ENCODE measurements at places on chromosomes 12 and 14.

GRCh38 chr14:72948481-72949138 is 22.3 kb downstream of the DCAF4 start:
- DNase-seq, result peak; percentile 49

- no peak for DNase-seq
Measured at GRCh38 chr14:105366386-105367074, 31.8 kb upstream of the TEX22 start.

DNA sequence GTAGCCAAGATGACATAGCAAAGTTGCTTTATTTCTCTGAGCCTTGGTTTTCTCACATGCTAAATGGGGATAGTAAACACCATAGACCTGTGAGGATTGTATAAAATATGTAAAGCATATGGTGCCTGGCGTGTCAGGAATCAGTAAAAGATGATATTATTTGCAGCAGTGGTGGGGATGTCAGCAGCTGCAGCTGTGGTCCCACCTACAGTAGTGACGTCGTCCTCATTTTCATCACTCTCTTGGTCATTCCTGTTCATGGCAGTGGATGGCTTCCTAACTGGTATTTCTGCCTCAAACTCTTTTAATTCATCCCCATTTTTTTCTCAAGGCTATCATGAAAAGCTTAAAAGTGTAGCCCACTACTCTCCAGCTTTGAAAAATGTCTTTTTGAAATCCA is 12.1 kb downstream of the BMAL2 start:
- DNase-seq, result no peak

DNA sequence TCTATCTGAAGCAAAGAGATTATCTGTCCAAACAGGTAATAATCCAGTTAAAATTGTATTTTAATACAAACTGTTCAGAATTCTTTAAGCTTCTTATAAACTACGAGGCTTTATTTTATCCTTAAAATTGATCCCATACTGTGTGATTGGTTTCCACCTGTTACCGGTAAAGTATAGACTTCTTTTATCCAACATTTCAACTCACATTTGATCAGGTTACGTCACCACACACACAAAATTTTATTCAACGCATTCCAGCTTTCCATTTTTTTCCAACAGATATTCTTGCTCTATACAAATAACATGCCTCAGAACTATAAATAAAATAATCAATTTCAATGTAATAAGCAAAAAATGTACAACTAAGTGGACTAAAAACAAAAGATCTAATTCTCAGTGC is 4.5 kb downstream of the NOVA1 start:
- no peak for DNase-seq

GRCh38 chr14:61280526-61281185 is 482 bp downstream of the TMEM30B start:
- DNase-seq, result no peak

GRCh38 chr12:21580748-21581516 is 23.7 kb downstream of the GYS2 start:
- no peak for DNase-seq

DNA sequence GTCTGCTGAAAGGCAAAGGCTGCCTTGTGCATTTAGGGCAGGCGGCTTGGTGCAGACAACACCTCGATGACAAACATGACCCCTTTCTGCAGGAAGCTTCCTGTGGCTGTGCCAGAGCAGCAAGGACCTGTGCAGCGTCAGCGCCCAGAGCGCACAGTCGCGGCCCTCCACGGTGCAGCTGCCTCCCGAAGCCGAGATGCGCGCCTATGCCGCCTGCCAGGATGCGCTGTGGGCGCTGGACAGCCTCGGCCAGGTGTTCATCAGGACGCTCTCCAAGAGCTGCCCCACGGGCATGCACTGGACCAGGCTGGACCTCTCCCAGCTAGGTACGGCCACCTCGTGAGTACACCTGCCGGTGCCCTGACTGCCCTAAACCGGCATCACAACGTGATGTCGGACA is 57.3 kb downstream of the ANKRD9 start:
- DNase-seq, result no peak

DNA sequence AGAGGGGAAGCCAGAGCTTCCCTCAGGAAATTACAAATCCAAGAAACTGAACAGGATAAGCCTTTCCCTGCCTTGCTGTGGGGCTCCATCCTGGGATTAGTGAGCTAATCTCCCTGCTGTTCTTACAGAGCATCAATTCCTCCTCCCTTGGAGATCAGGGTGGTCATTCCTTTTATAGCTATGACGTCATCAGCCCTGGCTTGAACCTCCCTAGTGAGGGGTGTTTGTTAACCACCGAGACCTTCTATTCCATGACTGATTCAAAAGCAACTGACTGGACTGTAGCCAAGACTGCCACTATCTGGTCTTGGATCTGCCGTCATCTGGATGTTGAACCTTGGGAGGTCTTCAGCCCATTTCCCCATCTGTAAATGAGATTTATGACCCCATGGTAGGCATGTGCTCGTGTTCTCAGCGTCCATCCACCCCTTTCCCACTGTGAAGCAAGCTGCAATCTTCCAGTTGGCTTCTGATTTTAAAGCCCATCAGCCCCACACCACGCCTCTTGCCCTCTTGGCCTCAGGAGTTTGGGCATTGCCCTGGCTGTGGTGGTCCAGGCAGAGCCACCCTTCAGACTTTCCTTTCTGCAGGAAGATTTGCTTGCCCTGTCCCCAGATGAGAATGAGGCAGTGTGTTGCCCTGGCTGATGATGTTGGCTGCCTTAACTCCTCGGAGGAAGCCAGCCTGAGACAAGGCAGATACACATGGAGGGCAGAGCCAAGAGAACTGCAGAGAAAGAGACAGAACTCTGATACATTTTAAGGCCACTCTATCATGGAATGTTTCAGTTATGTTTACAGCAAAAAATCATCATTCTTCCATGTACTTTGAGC is 59.6 kb upstream of the ACTN1 start:
- DNase-seq, result no peak

DNA sequence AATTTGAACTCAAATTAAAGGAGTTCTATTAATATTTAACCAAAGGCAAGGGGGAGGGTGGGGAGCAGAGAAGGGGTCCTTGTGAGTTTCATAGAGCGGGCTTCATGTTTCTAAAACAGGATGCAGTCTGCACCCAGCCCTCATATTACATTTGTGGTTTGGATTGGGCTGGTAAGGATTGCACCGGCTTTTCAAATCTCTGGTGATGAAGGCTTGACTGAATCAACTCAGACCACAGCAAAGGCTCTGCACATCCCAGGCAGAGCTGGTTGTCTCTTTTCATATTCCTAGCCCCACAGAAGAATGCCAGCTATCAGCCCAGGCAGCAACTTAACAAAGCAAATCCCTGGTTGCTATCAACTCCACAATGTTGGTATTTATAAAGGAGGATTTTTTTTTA is 1221.4 kb downstream of the VRK1 start:
- DNase-seq, result no peak

DNA sequence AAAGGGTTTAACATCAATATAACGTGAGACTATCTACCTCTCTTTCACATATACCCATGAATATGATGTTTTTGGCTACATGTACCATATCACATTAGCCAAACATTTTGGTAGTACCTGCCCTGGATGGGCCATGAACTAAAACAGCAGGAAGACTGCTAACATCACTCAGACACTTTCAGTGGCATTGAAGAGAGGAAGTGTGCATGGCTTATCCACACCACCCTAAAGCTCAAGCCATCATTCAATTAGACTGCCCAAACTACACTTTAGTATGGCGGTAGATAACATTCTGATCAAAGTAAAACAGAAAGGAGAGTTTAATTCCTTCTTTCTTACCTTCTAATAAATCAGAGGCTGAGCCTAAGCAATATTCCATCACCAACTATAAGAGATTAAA is 103.0 kb downstream of the PEBP1 start:
- DNase-seq, result no peak

DNA sequence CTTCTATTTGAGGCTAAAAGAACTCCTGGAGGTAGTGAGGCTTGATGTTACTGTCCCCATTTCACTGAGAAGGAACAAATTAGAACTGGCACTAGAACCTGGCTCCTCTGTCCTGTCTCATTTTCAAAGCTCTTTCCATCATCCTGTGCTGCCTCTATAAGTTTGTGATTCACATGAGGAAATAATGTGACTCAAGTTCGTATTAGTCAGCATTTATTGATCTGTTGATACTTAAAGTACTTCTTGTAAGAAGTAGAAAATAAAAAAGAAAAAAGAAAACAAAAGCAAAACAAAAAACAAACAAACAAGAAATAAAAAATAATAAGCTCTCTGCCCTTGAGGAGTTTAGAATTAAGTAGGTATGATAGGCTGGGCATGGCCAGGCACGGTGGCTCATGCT is 2.3 kb upstream of the ESPL1 start:
- DNase-seq, result peak; percentile 47

DNA sequence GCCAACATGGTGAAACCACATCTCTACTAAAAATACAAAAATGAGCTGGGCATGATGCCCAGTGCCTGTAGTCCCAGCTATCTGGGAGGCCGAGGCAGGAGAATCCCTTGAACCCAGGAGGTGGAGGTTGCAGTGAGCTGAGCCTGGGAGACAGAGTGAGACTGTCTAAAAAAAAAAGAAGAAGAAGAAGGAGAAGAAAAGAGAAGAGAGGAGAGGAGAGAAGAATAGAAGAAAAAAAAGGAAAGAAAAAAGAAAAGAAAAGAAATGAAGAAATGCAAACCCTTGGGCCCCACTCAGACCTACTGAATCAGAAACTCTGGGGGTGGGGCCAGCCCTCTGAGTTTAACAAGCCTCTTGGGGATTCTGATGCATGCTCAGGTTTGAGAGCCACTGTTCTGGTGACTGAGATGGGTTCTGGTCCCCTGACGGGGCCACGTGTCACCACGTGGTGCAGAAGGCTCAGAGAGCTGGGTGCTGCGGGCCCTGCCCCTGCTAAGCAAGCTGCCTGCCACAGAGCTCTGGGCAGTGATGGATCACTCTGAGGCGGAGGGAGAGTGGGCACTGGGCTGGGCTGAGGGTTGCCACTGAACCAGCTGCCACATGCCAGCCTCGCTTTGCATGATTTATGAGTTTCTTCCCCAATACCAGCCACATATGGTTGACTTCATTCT is 37.5 kb downstream of the ERH start:
- no peak for DNase-seq

GRCh38 chr14:23942587-23942986 is 11.0 kb upstream of the DHRS4 start:
- no peak for DNase-seq

- DNase-seq, result peak; percentile 83
Measured at GRCh38 chr14:21106498-21107282, 5.8 kb downstream of the TMEM253 start.

GRCh38 chr14:62736048-62737043 is 308.9 kb downstream of the KCNH5 start:
- no peak for DNase-seq

DNA sequence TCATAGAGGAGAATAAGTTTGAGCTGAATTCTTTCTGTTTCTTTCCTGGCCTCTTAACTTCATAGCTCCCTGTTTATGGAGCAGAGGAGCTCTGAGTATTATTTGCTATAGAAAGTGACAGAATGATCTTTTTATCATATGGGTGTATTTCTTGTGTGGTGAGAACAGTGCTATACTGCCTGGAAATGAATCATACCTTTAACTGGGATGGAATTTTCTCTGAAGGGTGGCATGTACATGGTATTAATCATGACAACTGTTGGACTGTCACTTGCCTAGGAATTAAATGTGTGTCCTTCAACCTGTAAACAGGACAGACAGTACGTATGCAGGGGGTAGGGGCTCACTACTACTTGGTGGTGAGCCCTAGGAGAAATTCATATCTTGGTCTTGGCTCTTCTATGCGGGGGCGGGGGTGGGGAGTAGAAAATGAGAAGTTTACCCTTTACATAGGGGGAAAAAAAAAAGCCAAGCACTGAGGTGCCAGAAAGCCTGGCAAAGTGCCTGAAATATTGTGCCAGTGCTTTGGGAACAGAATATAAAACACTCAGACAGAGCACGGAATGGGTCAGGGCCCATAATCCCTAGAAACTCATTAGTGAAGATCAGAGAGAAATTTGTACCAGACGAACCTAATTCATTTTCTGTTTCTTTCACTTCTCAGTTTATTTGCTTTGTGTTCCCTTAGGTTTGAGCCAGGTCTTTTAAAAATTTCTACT is 33.8 kb downstream of the ARMH4 start:
- no peak for DNase-seq

DNA sequence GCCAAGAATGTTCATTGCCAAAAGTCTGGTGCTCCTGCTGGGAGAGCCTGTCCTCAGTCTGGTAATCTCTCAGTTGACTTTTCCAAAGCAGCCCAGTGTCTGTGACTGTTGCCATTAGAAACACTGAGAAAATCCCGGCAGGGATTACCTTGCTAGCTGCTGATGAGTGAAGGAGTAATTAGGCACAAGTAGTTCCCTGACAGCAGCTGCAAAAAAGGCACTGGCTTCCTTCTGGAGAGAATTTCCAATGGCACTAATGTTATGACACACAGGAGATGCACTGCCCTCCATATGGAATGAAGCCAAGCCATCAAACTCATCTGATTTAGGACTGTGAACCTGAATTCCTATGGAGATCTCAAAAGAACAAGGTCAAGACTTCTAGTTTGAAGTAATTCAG is 1321.2 kb upstream of the SEL1L start:
- no peak for DNase-seq

- DNase-seq, result no peak
Measured at GRCh38 chr14:92651758-92652406, 96.5 kb downstream of the LGMN start.

- no peak for DNase-seq
Measured at GRCh38 chr12:89760783-89761182, 52.1 kb upstream of the ATP2B1 start.

DNA sequence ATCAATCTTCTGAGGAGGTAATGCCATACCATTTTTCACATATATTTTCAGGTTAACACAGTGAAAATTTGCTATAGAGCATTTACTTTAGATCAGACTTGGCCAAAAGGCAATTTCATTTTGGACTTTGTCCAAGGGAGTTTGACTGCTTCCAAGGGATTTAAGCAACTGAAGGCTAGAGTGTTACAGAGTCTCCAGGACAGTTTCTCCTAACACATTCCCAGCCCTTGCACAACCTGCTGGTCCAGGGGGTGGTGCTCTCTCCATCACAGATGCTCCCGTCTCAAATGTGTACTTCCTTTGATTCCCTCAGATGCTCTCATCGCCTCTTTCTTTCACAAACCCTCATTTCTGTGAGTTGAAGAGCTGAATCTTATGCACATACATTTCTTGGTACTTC is 143.1 kb downstream of the TPH2 start:
- DNase-seq, result no peak

DNA sequence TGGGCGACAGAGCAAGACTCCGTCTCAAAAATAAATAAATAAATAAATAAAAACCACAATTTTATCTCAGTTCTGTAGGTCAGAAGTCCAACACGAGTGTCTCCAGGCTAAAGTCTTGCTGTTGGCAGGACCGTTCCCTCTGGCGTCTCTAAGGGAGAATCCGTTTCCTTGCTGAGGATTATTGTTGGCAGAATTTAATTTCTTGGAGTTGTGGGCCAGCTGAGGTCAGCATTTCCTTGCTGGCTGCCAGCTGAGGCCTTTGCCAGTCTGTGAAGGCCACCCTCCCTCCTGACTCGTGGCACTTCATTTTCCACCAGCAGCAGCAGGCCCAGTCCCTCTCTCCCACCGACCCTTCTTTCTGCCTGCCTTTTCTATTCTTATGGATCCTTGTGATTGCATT is 17.2 kb downstream of the PSMC1 start:
- no peak for DNase-seq
